Naive thymus-derived CD4-positive, alpha-beta T cell (primary cell): ENCODE measurements at places on chromosomes 3 and 15. TPM values are rescaled to one million over a fixed set of nuclear protein-coding genes. Genes with fewer than 3 reads are reported as not detected.

- no peak for DNase-seq
Observed at GRCh38 chr3:100875239-100875638, 118.0 kb downstream of the ABI3BP start.

DNA sequence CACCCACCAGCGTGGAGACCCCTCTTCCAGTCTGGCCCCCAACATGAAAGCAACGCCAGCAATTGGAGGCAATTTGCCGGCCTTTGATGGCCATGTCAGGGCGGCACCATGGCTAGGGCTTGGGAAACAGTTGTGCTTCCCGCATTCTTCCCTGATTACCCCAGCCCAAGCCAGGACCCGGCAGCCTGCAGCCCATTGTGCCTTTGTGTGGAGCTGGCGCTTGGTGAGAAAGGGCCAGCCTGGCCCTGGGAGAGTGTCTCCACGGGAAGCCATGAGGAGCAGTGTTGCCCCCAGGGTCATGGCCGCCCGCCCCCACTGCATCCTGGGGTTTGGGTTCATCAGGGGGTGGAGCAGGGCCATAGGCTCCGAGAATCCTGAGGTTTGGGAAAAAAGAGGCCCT is 66.0 kb downstream of the DNAJB8 start:
- no peak for DNase-seq

DNA sequence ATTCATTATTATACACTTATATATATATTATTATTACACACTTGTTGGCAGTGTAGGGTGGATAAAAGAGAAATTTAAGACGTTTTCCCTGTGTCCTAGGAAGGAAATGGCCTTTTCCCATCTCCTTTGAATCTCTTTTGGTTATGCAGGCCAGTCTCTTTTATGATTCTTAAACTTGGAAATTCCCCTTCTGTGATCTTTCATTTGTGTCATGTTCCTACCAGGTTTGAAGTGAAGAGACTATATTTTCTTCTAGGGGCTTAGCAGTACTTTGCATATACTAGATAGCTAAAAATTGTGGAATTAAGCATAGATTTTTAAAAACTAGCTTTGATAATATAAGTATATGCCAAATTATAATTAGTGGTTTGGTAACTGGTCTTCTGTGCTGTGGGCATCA is 58.5 kb downstream of the BBX start:
- no peak for DNase-seq

DNA sequence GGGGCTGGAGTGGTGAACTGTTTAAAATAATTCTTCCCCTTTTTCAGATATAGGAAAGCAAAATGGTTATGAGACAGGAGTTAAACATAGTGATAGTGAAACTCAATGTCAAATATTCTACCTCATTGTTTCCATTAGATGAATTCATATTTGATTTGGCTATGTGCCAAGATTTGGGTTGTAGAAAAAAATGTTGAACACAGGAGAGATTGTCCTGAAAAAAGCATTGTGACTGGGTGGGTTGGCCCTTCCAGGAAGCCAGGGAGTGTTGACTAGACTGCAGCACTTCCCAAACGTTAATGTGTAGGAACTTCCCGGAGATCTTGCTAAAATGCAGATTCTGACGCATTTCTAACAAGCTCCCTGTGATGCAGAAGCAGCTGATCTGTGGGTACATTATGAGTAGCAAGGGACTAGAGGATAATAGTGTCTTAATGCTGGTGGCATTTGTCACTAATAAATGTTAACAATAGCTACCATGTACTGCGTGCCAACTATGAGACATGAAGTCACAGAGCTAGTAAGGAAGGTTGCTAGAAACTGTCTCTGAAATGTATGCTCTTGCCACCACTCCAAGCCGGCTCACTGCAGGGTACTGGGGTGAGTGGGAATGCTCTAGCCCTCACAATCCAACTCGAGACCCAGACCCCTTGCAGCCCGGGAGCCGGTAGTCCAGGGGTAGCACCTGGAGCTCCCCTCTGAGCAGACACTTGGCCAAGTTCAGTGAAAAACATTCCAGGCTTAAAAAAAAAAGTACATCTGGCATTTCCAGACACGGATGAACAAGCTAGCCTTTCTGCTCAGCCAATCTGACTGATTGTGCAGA is 120.6 kb downstream of the CD47 start:
- no peak for DNase-seq

SLCO3A1 gene
- total RNA-seq = 32.1 and 41.7 TPM in 2 replicates

GRCh38 chr3:145864336-145864735 is 296.6 kb downstream of the PLOD2 start:
- no peak for DNase-seq

DNA sequence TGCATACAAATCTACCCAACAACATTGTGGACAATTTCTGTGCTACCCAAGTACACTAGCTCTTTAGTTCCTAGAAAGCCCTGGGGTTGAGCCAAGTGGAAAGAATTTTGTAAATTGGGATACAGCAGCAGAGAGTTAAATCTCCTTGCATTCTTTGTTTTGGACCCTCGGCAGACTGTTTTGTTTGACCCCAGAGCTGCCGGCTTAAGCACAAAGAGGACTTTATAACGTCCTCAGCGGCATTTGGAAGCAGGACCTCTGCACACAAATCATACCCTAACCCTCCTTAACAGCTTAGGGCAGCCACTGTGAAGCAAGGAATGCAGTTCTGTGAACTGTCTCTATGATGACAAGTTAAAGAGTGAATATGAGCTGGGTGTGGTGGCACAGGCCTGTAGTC is 415.3 kb downstream of the CNTN4 start:
- DNase-seq = no peak

PRICKLE2 gene
- not detected for total RNA-seq

KPNA4 gene
- 38.3 and 45.3 TPM in 2 replicates for total RNA-seq

SEC22C gene
- 46.5 and 53.0 TPM in 2 replicates for total RNA-seq

DNA sequence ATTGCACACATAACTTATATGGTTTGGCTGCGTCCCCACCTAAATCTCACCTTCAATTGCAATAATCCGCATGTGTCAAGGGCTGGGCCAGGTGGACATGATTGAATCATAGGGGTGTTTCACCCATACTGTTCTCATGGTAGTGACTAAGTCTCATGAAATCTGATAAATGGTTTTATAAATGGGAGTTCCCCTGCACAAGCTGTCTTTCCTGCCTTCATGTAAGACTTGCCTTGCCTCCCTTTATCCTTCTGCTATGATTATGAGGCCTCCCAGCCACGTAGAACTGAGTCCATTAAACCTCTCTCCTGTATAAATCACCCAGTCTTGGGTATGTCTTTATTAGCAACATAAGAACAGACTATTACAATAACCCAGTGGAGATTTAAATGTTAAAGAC is 653.9 kb downstream of the ROBO1 start:
- DNase-seq = no peak

NT5DC2 gene
- total RNA-seq = 3.9 TPM

GRCh38 chr3:17770682-17771081 is 28.3 kb upstream of the TBC1D5 start:
- no peak for DNase-seq

GADL1 gene
- not detected in 2 replicates for total RNA-seq
